NCI-H526 treated with DMSO at 0.1 percent for 48 hours (cell line): ENCODE measurements at places on chromosomes 11 and 22.

DNA sequence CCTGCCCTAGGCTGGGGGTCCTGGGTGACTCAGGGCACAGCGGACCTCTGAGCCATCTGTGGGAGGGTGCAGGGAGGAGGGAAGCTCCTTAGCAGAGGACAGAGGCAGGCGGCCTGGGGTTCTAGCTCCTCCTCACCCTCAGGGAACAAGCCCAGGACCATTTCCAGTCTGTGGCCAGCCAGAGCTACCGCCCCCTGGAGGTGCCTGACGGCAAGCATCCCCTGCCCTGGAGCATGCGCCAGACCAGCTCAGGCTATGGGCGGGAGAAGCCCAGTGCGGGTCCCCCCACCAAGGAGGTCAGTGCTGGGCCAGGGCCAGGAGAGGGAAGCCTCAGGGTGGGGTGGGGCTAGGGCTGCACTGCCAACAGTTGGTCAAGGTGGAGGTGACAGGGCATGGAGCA is 26.0 kb upstream of the LRRC10B start:
- no peak for DNase-seq

DNA sequence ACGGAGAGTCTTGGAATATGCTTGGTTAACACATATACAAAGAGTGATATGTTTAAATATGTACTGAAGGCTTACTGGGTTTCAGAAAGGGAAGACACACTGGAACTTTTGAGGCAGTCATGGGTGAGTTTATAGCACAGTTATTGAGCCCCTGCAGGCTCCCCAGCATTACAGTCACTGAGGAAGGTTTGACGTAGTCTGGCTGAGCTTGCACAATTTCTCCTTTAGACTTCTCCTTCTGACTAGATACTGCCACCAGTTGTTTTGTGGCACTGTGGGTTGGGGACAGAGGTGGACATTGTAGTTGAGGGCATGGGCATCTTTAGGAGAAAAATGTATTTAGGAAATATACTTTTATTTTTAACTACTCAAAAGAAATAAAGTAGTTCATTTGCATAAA is 285.4 kb downstream of the C11orf87 start:
- DNase-seq: no peak

DNA sequence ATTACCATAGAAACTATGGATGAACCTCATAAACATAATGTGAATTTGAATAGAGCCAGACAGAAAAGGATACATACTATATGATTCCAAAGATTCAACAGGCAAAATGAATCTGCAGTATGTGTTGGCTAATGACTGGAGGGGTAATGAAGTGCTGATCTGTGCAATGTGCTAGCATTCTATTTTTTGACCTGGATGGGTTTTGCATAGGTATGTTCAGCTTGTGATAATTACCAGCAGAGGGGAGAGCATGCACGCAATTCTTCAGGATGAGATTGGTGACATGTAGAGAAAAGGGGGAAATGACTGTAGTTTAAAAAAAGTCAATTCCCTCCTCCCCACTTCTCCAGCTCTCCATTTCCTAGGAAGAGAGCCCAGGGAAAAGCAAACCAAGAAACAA is 618 bp upstream of the CCDC81 start:
- DNase-seq: no peak

- DNase-seq: no peak
Observed at GRCh38 chr11:27200779-27201453, 160.3 kb downstream of the BBOX1 start.

DNA sequence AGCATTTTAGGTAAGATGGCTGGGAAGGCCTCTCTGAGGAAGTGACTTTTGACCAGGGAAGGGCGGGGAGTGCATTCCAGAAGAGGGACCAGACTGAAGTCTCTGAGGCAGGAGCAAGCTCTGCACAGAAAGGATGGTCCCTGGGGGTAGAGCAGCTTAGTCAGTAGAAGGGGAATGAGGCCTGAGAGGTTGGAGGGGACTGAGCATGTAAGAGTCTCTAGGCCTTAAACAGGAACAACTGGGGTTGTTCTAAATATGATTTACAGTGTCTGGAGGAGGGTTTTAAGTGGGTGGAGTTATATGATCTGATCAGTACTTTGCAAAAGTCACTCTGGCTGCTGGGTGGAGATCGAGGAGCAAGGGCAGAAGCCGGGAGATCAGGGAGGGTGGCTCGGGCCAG is 31.7 kb upstream of the TEF start:
- DNase-seq: no peak

DNA sequence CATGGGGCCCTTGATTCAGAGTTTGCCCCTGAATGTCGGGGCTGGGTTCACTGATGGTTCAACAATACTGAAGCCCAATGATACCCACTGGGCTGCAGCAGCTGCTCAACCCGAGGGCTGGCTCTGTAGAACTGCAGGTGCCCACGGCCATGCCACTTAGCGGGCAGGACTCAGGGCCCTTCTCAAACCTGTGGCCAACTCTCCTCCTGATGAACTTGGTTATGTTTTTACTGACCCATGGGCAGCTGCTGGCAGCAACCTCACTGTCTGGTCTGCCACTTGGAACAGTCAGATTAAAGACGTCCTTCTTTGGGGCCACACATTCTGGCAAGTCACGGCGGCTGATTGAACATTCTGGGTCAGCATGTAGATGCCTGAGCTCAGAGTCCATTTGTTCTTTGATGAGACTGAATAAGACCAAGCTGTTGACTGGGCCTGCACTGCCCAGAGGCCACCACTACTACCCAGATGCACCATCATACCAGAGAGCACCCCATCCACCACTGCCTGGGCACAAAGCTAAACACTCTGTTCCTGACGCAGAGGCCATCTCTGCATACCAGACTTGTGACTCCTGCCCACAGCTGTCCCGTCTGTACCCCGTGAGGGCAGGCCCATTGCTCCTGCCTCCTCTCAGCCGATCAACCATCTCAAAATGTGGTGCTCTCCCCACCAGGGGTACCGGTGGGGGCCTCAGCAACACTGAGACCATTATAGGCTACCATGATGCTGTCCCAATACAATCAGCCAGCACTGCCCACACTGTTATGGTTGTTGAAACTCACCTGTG is 67.8 kb downstream of the SHANK2 start:
- DNase-seq: no peak

DNA sequence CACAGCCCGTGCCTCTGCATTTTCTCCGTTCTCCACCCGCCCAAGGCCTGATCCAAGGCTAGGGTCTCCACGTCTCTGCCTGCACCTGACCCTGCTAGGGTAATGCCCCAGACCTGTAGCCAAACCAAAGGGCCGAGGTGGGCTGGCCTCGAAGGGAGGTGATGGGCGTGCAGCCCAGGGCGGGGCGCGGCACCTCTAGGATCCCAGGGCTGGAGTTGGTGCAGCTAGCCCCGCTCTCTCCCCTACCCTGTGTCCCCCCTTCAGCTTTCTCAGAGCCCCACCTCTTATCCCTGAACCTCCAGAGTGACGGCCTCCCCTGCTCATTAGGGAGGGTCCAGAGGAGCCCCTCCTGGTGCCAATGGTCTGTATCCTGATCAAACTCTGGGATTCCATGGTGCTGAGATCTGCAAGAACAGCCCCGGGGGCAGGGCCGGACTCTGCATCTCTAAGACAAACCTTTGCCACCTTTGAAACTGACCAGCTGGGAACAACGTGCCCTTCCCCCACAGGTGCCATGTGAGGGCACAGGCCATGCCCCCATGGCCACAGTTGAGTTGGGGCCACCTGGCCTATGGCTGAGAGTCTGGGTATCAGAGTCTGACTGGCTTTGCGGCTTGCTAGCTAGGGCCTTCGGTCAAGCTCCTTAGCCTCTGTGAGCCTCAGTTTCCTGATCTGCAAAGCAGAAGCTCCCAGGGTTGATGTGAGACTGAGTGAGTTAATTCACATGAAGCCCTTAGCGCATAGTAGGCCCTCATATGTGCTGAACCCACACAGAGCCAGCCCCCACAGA is 23.1 kb upstream of the CBX7 start:
- no peak for DNase-seq

GRCh38 chr22:28864878-28865596 is 18.3 kb upstream of the ZNRF3 start:
- no peak for DNase-seq

- DNase-seq: no peak
Observed at GRCh38 chr22:49738566-49738965, 89.1 kb downstream of the BRD1 start.

DNA sequence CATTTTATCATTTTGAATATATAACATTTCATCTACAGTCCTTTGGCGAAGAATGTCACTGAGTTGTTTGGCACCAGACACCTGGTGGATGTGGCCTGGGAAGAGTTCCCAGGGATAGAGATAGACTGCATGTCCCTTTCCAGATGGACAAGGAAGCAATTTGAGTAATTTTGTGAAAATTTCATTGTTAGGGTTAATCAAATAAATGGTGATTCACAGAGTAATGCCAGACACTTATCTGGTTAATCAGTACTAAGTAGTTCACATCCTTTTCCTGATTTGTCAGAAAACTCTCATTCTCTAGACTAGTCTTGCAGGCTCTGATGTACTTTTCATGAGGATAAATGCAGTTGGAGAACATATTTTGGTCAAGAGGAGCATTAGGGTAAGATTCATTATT is 41.6 kb downstream of the NAALAD2 start:
- no peak for DNase-seq

DNA sequence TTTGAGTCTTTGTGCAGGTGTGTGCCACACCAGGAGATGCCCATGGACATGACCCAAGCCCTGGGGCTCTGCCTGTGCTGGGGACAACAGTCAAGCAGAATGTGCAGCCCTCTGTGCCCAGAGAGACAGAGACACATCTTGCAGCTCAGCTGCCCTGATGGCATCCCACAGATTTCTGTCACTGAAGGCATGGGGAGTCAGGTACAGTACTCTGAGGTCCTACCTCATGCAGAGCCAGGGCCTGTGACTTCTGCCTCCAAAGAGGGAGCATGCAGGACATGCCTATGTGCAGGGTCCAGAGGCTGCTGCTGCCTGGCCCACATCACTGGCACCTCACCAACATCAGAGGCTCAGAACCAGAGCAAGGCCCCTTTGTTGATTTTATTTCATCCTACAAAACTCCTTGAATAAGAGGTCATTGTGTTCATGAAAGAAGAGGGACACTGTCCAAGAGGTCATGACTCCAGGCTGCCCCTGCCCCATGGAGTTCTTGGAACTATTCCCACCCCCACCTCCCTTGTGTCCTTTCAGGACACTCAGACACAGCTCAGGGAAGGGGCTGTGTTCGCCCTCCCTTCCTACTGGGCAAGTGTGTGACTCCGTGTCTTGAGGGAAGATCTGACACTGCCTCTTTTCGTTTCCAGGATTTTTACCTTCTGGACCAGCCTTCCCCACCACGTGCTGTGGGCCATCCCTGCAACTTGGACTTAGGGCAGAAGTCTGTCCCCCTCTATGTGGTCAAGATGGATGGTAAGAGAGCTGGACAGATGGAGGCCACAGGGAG is 62.3 kb downstream of the BTG4 start:
- DNase-seq: no peak
